ENCODE measurements at places on chromosomes 4 and X.

DNA sequence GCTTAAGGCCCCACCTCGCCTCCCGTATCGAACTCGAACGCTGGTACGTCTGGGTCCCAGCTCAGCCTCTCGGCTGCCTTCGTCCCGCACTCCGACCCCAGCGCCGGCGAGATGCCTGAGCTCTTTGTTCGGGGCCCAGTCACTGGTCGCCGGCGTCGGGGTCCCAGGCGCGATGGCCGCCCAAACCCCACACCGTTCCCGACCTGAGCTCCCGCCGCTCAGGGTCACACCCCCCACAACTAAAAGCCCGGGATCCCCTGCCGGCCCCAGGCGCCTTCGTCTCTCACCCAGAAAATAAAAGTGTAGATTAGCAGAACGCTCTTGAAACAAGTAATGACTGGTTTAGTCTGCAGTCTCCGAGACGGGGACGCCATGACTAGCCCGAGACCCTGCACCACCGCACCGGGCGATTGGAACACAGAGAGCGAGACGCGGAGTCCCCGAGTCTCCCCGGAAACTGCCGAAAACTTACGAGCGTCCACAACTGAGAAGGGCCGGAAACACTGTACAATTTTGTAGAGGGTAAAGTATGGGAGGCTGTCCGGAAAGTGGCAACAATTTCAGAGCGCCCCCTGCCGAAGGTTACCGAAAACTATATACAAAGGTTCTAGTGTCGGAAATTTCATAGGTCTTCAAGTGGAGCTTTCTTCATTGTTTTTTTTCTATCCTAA lies at the start of gene TSPAN6:
Gene TSPAN6 (minus strand): TSS at position 486 of the 671 bp plus-strand sequence. CDS start 112 bp downstream, at position 374.
- peak; percentile 78 for DNase-seq

- no peak for DNase-seq
Measured at GRCh38 chr4:15132739-15133138, 130.5 kb downstream of the CPEB2 start.

DNA sequence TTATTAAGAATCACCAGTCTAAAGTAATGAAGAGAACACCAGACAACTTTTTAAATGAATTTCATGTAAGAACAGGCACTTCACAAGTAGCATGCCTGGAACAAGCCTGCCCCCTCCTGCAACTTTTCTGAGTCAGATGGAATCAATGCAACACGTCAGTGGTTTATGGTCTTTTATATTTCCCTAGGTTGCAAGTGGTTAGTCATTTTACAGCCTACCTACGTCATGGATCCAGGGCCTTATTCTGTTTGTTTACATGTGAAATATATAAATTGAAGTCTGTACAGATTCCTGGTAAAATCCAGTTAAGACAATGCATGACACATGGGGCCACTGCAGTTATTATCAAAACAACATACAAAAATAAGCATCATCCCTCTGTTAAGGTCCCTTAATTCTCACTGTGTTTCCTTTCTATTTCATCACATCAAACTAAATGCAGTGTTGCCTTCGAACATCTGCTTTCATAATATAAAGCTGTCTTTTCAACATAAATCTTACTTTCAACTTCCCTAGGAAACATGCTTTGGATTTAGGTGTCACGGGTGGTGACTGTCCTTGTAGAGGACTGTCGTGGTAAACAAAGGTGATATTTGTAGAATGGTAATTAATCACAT lies 309.3 kb downstream of the FRMPD4 start:
- DNase-seq = no peak

DNA sequence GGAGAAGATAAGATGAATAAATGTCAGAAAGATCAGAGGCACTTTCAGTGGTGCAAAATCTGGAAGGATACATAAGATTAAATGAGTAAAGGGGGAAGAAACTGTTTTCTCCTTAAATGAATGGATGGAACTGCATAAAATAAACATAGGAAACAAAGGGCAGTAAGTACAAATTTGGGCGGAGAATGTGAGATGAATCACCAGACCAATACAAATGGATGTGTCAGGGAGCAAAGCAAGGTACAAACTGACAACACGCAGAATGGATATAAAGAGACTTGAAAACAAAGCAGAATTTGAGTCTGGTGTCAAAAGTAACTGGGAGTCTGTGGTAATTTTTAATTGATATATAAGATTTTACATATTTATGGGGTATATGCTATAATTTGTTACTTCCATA lies 175.3 kb upstream of the PCDH18 start:
- no peak for DNase-seq

- DNase-seq = no peak
Measured at GRCh38 chr4:52604215-52604614, 54.9 kb downstream of the USP46 start.

DNA sequence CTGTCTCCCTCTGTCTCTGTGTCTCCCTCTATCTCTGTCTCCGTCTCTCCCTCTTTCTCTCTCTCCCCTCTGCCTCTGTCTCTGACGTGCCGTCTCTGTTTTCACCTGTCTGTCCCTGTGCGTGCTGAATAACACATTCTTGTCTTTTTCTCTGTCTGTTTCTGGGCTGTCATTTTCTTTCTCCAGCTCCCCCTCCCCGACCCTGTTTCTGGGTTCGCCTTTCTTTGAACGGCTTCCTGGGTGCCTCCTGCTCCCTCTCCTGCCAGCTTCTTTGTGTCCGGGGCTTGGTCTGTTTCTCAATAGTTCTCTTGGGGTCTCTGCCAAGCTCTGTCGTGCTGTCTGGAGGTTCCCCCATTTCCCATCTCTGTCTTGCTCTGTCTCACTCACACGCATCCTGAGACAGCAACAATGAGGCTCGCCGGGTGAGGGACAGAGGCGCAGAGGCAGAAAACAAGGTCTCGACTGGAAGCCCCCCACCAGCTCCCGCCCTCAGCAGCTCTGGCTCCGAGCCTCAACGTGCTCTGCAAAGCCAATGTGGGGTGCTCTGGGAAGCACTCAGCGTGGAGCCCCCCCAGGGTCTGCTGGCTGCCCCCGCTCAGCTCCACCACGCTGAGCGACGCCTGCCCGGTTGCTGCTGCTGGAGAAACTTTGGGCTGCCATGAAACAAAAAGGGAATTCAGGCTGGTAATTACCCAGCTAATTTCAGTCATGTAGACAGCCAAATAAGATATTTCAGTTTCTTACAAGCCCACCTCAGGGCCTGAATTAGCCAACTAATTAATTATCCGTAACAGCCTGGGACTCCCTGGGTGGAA lies 3.4 kb downstream of the CPLX1 start:
- no peak for DNase-seq

GRCh38 chrX:53681661-53682060 lies 4.9 kb downstream of the HUWE1 start:
- no peak for DNase-seq

GRCh38 chr4:42703813-42704212 lies 46.9 kb upstream of the ATP8A1 start:
- DNase-seq = no peak

DNA sequence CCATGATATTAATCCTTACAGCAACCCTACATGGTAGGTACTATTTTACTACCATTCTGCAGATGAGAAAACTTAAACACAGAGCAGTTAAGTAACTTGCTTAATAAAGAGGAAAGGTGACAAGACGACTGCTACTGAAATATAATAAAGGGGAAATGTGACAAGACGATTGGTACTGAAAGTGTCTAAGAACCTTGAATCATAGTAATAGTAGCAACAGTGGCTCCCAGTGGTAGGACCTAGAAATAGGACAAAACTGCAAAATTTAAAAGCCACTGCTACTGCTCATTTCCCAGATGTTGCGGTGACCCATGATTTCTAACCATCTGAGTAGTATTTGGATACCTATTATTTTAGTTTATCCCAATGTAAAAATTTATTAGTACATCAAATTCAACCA lies 89.5 kb downstream of the TASL start:
- no peak for DNase-seq

DNA sequence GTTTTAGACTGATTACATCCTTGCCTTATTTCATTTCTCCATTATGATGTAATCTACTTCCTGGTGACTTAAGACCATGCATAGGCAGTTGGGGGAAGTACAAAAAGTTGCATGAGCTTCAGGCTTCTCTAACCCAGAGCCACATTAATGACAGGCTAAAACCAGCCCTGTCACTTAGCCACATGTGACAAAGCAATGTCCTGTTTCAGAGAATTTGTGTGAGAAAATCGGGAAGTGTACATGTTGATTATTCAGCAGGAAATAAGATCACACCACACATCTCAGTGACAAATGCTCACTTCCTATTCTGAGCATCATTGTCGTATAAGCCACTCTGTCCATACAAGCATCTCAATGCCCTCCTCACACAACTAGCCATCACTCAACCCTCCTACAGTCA lies 98.5 kb upstream of the MAGEB16 start:
- DNase-seq = no peak

DNA sequence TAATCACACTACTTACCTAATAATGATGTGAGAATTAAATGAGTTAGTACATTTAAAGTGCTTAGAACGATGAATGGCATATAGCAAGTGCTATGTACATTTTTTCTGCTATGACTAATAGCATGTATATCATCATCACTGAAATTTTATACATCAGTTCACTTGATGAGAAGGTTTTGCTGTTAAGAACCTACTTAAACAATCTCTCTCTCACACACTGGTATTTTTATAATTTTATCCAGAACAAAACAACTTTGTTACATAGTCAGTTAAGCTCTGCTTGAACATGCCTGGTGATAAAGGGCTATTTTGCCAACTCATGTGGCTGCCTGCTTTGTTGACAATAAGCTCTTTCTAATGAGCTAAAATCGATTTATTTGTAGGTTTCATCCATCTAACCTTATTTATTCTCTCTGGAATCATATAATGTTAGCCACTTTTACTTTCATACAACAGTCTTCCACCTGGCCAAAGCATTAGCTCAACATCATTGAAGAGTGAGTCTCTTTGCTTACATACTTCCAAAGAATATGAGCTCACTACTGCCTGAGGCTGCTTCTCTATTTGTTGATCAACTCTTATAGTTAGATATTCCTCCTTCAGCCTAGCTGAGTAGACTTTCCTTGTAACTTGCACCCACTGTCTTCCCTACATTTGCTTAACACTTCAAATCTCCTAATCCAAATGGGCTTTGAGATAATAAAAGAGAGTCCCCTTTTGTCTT lies 372.7 kb upstream of the BOD1L1 start:
- no peak for DNase-seq

DNA sequence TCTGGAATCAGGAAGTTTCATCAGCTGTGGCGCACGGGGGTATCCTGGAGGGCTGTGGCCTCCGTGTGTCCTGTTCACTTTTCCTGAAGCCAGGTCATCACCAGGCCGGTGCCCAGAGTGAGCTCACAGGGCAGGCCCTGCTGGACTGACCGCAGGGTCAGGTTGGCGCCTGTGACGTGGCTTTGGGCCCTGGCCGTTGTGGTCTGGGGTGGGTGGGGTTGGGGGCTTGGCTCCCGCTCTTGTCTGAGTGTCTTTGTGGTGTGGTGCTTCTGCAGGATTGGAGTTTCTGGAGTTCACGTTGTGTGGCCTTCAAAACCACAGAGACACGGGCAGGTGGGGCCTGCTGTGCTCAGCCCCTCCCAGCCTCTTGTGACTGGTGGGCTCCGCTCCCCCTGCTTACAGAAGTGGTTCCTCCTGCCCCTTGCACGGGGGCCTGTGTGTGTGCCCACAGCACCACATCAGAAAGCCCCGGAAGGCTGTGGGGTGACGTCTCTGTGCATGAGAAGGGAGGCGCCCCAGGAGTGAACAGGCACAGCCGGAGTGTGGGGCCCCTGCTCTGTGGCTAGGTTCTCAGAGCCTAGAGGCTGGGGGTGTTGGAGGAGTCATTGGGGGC lies 9.5 kb downstream of the RGS12 start:
- peak; percentile 71 for DNase-seq
